NCI-H2107 (cell line): ENCODE measurements at places on chromosomes 16 and 17.

GRCh38 chr16:84648595-84649510 is 542 bp downstream of the KLHL36 start:
- no peak for DNase-seq

GRCh38 chr17:68611353-68612208 is 10.4 kb upstream of the FAM20A start:
- no peak for DNase-seq

DNA sequence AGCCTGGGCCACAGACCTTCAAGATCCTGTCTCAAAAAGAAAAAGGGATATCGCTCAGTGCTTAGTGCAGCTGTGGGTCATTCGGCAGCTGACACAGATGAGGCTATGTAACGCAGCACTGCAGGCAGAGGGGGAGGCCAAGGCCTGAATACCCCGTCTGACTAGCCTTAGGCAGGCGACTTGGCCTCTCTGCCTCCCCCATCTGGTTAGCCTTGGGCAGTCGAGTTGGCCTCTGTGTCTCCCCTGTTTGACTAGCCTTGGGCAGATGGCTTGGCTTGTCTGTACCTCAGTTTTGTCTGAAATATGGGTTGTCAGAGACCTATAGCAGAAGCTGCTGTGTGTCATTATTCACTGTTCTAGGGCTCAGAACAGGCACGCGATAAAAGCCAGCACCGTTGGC is 10.0 kb downstream of the SPATA33 start:
- DNase-seq = no peak

DNA sequence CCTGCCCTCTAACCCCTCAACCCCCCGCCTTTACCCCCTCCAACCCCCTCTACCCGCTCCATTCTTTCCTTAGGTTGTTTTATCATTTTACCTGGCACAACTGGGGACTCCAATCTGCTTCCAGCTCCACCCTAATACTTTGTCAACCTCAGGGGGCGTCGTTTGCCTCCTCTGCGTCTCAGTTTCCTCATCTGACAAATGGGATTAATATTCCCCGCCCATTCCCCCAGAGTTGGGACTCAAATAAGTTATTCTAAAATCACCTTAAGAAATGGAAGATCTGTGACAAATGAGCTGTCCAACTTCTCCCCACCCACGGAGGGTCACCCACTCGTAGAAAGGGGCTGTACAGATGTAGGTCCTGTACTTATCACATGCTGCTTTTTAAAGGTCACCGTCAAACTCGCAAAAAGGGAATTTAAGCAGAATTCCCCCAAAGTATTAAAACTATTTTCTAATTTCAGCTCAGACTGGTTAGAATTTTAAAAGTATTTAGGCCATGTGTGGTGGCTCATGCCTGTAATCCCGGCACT is 40.6 kb upstream of the CPNE2 start:
- DNase-seq = no peak

DNA sequence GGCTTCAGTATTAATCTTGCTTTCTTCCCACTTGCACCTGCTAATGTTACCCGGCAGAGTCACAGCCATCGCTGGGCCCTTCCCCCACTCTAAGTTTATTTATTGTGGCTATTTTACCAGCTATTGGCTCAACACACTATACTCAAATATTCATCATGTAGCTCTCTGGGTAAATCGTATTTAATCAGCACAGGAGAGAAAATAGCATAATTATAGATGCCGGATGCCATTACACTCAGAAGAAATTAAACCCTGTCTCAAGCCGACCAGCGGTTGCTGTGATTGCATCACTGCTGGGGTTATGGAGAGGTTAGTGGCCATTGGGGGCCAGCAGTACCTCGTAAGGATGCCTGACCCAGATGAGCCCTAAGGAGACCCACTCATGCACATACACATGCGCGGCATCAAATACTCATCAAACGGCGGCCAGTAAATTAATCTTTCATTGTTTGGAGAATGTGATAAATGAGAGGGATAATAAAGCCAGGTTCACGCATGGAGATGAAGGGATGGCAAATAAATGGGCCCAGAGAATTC is 269.5 kb upstream of the ZFHX3 start:
- DNase-seq = no peak

- no peak for DNase-seq
Observed at GRCh38 chr16:17359788-17360390, 110.9 kb downstream of the XYLT1 start.

DNA sequence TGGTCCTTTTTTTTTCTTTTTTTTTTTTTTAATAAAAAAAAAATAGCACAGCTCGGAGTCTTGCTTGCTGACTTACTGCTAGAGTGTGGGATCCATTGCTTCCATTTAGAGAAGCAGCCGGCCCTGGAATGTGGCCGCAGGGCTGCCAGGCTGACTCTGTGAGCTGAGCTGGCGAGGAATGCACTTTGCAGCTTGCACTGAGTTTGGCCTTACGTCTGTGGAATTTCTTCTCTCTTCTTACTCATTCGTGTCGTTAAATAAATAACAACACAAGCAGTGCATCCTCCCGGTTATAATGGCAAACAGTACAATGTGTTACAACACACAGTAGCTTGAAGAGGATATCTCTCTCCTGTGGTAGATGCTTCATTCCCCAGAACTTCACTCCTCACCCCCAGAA is 69.2 kb downstream of the PRKCB start:
- DNase-seq = no peak

GRCh38 chr17:9367156-9367555 is 208.5 kb downstream of the STX8 start:
- DNase-seq = no peak

DNA sequence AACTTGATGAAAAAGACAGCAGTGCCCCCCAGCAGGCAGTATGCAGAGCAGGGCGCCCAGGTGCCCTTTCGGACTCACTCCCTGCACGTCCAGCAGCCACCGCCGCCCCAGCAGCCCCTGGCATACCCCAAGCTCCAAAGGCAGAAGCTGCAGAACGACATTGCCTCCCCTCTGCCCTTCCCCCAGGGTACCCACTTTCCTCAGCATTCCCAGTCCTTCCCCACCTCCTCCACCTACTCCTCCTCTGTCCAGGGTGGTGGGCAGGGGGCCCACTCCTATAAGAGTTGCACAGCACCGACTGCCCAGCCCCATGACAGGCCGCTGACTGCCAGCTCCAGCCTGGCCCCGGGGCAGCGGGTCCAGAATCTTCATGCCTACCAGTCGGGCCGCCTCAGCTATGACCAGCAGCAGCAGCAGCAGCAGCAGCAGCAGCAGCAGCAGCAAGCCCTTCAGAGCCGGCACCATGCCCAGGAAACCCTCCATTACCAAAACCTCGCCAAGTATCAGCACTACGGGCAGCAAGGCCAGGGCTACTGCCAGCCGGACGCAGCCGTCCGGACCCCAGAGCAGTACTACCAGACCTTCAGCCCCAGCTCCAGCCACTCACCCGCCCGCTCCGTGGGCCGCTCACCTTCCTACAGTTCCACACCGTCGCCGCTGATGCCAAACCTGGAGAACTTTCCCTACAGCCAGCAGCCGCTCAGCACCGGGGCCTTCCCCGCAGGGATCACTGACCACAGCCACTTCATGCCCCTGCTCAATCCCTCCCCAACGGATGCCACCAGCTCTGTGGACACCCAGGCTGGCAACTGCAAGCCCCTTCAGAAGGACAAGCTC is 43.2 kb downstream of the SREBF1 start:
- no peak for DNase-seq

DNA sequence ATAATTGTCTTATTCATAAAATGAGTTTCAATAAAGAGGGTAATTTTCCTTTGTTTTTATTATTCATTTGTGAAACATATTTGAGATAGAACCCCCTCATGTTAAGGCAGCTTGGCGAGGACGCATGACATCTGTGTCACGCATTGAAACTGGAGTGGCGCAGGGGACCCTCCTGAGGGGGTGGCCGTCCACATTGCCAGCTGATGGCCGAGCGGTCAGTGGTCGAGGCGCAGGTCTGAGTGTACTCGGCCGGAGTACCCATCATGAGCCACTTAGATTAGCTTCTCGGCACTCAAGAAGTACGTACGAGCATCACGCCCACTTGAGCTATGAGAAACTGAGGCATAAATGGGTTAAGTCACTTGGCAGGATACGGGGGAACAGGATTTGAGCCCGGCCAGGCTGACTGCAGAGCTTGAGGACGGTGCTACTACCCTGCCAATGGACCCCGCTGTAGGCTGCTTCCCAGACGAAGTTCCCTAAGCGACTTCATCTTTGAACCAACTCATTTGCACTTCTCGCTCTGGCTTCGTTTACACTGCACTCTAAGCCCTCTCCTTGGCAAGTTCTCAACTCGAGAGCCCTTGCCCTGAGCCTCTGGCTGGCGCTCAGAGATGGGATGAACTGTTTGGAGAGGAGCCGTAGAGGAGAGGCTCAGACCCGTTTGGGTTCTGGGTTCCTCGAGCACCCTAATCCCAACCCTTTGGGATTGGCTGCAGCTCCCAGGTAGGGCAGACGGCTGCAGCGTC is 91.8 kb downstream of the SDK2 start:
- no peak for DNase-seq

DNA sequence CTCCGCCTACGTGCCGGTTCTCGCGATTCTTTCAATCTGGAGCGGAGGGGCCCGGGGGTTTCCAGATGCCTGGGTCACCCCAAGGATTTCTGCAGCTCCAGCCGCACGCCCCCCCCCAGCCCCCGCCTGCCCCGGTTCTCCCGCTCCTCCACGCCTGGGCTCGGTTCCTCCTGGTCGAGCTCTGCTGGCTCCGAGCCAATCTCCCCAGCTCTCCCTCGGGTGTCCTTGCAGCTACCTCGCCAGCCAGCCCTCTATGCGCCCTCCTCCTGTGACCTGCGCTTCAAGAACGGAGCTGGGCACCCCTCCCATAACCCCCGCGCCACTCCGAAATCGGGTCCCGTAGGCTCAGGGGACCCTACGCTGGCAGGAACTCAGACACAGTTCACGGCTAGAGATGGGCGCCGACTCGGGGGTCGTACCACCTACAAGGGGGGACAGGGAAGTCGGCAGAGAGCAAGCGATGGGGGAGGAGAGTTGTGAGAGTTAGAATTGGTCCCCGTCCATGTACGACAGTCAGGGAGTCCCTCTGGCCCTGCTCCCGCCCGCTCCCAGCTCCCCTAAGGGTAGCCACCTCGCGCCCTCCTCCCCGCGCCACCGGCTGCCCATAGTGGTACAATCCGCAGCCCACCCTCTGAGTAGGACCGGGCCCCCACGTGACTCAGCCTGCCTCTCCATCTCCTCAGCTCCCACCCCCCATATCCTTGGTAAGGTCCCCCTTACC is 961 bp downstream of the FGF11 start:
- peak; percentile 8 for DNase-seq

GRCh38 chr17:74527081-74527480 is 4.2 kb downstream of the CD300LB start:
- DNase-seq = no peak
